ENCODE measurements at places on chromosomes 1 and 21. TPM values are rescaled to one million over a fixed set of nuclear protein-coding genes. Genes with fewer than 3 reads are reported as not detected.

The CD5L gene
- total RNA-seq, result not detected

The PODN gene
- total RNA-seq, result 0.30 TPM

The IGSF9 gene
- total RNA-seq, result under 0.01 TPM

The NGF gene
- total RNA-seq, result 0.50 TPM

The PADI4 gene
- total RNA-seq, result not detected

All from bronchus fibroblast of lung (primary cell).